ENCODE measurements at places on chromosomes 3 and 15.

- DNase-seq: no peak
Observed at GRCh38 chr3:57287205-57287604, 5.3 kb downstream of the ASB14 start.

DNA sequence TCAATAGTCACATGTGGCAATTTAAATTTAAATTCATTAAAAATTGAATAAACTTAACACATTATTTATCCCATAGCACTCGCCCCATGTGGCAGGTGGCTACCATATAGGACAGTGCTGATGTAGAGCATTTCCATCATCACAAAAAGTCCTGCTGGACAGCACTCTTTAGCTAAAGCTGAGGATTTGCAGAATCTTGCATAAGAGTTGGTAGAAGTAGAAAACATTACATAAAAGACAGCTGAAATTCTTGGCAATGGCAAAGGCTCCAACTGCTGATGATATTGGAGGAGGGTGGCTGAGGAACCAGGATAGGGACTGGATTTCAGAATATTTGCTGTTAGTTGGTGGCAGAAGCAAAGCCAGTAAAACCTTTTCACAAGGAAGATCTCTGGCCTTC is 230.7 kb upstream of the SATB1 start:
- no peak for DNase-seq

- DNase-seq: no peak
Observed at GRCh38 chr3:55571216-55571813, 84.2 kb upstream of the WNT5A start.

GRCh38 chr15:34796847-34797435 is 1.6 kb upstream of the ACTC1 start:
- no peak for DNase-seq

DNA sequence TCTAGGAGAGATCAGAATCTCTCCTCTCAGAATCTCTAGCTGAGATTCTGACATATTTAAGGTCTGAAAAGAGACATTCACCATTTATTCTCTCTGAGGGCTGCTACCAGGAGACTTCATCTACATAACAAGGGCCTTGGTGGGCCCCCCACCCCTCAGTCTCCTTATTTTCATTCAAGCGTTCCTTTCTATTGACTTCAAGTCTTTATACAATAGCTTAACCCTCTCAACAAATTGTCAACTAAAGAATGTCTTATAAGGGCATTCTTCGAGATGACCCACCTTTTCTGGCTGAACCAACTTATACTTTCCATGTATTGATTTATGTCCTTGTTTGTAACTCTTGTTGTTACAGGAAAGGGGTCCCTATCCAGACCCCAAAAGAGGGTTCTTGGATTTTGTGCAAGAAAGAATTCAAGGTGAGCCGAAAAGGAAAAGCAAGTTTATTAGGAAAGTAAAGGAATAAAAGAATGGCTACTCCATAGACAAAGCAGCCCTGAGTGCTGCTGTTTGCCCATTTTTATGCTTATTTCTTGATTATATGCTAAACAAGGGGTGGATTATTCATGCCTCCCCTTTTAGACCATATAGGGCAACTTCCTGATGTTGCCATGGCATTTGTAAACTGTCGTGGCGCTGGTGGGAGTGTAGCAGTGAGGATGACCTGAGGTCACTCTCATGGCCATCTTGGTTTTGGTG is 209.5 kb upstream of the ALCAM start:
- DNase-seq: no peak

DNA sequence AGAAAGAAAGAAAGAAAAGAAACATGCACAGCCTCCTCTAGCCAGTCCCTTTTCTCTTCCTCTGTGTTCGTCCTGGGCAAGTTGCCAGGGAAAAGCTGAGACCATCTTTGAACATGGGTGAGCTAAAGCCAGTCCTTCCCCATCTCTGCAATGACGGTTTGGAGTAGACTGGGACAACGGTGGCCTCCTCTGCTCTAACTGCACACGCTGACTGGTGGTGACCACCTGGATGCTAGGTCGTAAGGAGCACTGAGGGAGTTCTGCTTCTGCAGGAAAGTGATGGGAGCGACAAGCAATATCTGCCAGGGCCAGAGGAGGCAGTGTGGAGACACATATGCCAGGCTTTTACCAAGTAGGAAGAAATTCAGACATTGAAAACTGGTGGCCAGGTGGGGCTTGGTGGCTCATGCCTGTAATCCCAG is 111.7 kb downstream of the NUP210 start:
- peak; percentile 64 for DNase-seq

- peak; percentile 84 for DNase-seq
Observed at GRCh38 chr3:58973796-58974195, 76.0 kb downstream of the CFAP20DC start.

GRCh38 chr3:188421151-188421821 is 267.3 kb downstream of the LPP start:
- peak; percentile 90 for DNase-seq

GRCh38 chr3:31705736-31706135 is 173.0 kb downstream of the STT3B start:
- DNase-seq: peak; percentile 49

DNA sequence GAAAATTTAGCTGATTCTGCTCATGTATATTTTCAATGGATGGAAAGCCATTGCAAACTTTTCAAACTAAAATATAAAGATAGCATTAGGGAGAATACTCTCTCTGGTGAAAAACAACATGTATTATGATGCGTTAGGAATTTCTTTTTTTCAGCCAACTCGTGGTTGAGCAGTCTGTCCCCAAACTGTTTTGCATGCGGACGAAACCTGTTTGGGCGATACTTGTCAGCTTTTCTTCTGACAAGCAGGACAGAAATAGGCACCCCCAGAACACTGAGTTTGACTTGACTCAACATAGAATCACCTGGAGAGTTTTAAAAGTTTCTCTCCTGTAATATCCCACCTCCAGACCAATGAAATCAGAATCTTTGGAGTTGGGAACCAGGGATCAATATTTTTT is 417.5 kb upstream of the TPRG1 start:
- no peak for DNase-seq

GRCh38 chr15:80699981-80700380 is 4.9 kb downstream of the ABHD17C start:
- DNase-seq: peak; percentile 32

DNA sequence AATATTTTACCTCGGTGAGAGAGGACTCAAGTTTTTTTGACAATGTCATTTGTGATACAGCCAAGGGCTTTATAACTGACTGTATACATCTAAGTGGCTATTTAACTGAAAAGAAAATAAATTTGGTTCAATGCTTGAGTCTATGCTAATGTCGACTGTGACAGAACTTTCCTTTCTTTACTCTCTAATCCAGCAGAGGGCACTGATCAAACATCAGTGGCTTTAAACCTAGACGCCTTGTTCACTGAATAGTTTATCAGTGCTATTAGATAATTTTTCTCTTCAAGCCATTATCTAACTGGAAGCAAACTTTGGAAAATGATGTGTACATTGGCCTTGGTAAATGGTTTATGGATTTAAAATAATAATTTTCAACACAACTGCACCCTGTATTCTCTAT is 285.1 kb downstream of the CHL1 start:
- no peak for DNase-seq

DNA sequence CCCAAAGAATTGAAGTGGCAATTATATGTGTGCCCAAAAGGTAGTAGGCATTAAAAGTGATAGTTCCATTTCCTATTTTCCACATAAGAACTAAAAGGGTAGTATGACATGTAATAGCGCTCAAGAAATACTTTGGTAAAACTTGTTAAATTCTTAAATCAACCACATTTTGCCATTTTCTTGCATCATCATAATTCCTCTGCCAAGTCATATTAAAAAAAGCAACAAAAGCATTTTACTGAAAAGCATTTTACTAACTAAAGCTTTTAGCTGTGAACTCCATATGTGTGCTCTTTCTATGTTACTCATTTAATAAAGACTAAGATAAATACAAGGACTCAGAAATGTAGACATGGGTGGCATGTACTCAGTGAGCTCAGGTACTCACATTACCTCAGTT is 70.1 kb downstream of the GPR160 start:
- peak; percentile 40 for DNase-seq

- DNase-seq: peak; percentile 11
Observed at GRCh38 chr15:24944954-24945353, 9.8 kb upstream of the SNRPN start.

GRCh38 chr3:185552358-185552877 is at the start of gene LIPH:
Gene LIPH, minus strand, starts transcription at chr3:185552588. Its CDS starts 117 bp downstream, at chr3:185552471.
- DNase-seq: peak; percentile 71

GRCh38 chr3:122410639-122411038 is 5.2 kb downstream of the WDR5B start:
- DNase-seq: no peak

GRCh38 chr15:50181969-50182218 is at the start of gene SLC27A2:
Gene SLC27A2, plus strand, starts transcription at chr15:50182196. Its CDS starts 232 bp downstream, at chr15:50182428.
- DNase-seq: no peak

GRCh38 chr3:13544951-13545651 is 3.8 kb upstream of the FBLN2 start:
- no peak for DNase-seq

DNA sequence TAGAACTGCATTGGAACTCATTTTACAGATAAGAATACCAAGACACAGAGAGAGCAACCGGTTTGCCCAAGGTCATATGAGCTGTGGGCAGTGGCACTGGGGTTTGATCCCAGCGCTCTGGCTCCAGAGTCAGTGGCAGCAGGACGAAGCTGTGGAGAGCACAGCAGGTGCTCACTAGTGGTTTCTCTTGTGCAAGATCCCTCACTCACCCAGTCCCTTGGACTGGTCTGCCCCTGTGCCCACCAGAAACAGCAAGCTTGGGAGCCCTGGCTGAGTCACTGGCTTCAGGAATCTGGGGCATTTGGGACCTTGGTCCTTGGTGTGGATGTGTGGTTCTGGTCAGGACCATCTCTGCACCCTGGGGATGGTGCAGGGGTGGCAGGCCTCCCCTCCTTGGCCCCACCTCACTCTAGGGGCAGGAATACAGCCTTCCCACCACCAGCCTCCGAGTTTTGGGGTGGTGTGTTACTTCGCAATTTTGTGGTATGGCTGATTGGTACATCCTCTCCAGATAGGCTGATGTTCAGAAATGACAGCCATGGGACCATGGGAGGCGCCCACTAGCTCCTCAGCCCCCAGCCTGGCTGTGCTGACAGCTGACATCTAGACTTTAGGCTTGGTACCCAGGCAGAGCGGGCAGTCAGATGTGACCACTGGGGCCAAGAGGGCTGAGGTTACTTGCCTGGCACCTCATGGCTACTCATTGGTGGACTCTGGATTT is 104.6 kb downstream of the LSM3 start:
- DNase-seq: no peak

DNA sequence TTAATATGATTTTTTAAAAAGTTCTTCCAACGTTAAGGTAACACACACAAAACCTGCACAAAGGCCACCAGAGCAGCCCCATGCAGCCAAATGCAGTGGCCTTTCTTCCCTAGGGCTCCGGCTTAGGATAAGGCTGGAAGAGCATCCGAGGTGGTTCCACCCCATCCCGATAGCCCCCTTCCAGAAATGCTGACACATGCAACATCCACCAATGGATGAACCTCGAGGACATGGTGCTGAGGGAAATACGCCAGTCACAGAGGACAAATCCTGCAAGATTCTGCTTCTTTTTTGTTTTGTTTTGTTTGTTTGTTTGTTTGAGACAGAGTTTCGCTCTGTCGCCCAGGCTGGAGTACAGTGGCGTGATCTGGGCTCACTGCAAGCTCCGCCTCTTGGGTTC is 199.3 kb upstream of the NSMCE3 start:
- no peak for DNase-seq

DNA sequence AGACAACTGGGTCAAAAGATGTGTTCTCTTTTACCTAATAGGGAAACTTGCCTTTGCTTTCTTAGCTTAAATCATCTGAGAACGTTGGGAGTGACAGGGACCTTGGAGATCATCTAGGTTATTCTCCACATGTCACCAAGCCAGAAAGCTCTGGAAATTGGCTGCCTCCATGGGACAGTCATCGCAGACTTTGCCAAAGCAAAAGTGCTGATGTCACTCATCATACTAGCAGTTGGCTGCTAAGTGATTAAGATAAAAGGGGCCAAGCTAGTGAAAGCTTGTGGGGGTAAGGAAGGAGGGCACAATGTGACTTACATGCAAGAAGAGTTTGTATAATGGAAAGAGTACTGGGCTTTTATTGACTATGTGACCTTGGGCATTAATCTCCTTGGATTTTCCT is 198.0 kb upstream of the PFN2 start:
- no peak for DNase-seq

DNA sequence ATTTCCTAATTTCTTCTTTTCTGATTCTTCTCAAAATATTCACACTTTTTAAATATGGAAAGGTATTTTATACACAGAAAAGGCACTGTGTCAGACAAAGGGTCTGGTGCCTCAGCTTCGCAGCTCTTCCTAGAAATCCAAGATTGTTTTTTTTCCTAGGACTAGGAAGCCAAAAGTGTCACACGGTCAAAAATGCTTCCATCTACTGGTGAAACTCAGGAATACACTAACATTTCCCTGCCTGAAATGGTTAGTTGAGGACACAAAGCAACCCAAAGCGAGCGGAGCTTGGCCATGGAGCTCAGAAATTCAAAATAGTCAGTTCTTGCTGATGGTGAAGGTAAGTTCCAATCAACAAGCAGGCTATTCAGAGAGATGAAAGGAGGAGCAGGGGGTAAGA is 426.5 kb upstream of the RASGRP1 start:
- DNase-seq: peak; percentile 55

DNA sequence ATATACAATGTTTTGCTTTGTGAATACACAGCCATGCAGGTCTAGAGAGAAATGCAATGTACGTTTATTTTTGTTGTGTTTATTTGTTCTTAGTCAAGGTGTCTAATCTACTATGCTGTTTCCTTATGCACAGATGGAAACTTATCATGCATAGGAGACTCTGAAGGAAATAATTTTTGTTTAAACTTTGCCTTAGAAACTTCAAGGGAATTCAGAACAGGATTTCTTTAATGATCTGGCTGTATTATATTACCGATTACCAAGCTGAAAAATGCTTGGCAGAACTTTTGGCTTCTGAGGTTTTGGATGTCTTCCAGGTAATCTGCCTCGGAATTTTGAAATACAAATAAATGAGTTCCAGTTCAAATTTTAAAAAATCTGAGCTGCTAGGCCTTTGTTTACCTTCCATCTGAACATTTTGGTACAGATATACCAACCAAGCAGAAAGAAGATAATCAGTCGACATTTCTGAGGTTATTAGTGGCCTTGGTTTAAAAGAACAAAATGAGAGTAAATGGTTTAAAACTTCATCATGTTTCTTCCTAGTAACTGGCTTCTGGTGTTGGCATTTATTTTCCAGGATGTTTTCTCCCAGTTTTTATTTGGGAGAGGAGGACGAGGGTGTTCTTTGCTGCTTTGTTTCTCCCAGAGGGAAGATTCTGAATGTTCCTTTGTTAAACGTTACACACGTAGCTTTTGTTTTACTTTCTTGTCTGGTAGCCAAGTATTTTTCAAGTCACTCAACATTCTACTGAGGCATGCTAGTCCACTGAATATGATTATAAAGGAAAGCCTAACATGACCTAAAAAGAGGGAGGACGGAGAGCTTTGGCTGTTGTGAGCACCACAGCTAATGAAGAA is 421.8 kb upstream of the TBL1XR1 start:
- peak; percentile 91 for DNase-seq

- peak; percentile 11 for DNase-seq
Observed at GRCh38 chr3:87437765-87438164, 161.4 kb upstream of the POU1F1 start.

- no peak for DNase-seq
Observed at GRCh38 chr3:75242012-75242735, 422.0 kb upstream of the FRG2C start.
